Activated naive CD4-positive, alpha-beta T cell treated with anti-CD3 and anti-CD28 coated beads for 36 hours (primary cell): ENCODE measurements at places on chromosomes 7 and 10. TPM values are rescaled to one million over a fixed set of nuclear protein-coding genes. Genes with fewer than 3 reads are reported as not detected.

RBM20 gene
- total RNA-seq: 0.50 TPM

IFIT5 gene
- 7.2 TPM for total RNA-seq

ADD3 gene
- 85.2 TPM for total RNA-seq

TMEM140 gene
- 8.1 TPM for total RNA-seq

HOXA13 gene
- total RNA-seq: not detected

FGFBP3 gene
- total RNA-seq: 1.2 TPM

ZNF727 gene
- total RNA-seq: 0.52 TPM

ITPRID1 gene
- total RNA-seq: not detected

BMPER gene
- not detected for total RNA-seq

DNA sequence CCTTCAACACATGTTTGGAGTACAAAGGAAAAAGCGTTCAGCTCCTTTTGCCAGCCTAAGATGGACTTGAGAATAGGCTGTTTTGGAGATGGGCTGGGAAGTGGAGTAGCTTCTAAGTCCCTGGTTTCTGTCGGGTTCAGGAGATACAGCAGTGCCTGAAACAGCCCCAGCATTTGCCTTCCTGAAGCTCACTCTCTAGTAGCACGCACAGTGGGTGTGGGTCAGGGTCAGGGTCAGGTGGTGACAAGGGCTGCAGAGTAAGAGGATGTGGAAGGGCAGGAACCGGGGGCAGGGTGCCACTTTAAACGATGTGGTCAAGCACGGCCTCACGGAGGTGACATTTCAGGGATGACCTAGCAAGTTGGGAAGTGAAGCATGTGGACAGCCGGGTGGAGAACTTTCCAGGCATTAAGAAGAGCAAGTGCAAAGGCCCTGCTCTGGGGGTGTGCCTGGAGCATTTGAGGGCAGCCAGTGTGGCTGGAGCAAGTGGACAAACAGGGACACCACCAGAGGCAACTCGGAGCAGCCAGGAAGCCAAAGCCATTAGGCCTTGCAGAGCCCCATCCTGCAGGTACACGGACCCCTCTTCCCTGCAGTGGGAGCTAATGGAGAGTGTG lies 382.2 kb upstream of the ZMIZ1 start:
- H3K4me1 ChIP-seq: no peaks in the 10 kb centered on the region
- H3K27me3 ChIP-seq: no peaks in the 10 kb centered on the region
- DNase-seq: no peak
- H3K36me3 ChIP-seq: no peaks in the 10 kb centered on the region
- no peak overlapping the region for H3K27ac ChIP-seq
- H3K4me3 ChIP-seq: no peak overlapping the region

DNA sequence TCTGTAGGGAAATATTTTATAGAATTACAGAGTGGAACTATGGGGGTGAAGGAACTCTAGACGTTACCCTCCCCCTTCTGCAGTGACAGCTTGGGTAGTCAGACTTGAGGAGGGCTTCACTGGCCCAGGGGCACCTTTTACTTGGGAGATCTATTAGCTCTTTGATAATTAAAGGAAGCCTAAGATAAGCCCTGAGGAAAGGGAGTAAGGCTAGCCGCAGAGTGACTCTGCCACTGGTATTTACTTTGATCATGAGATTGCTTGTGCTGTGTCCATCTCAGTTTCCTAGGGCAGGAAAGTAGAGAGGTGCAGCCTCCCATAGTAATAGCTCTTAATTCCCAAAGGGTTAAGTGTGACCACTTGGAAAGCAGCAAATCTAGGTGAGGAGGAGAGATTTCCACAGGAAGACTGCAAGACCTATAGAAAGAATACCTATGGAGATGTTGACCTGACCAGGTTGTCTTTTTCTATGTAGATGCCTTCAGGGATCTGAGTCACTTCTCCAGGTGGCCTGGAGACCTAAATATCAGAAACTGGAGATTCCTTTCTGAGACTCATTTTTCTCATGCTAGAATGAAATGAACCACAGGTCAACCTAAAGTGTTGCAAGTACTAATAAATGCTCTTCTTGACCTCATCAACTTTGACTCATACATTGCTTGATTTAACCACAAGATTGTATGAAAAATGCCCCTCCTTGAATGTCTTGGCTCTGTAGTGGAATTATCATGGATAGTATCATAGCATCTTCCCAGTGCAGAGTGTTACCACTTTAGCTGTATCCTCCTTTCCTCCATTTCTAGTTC lies 447.3 kb upstream of the GHITM start:
- DNase-seq: no peak
- H3K27me3 ChIP-seq: no peaks in the 10 kb centered on the region
- no peaks in the 10 kb centered on the region for H3K4me1 ChIP-seq
- no peak overlapping the region for H3K4me3 ChIP-seq
- no peaks in the 10 kb centered on the region for H3K36me3 ChIP-seq

DNA sequence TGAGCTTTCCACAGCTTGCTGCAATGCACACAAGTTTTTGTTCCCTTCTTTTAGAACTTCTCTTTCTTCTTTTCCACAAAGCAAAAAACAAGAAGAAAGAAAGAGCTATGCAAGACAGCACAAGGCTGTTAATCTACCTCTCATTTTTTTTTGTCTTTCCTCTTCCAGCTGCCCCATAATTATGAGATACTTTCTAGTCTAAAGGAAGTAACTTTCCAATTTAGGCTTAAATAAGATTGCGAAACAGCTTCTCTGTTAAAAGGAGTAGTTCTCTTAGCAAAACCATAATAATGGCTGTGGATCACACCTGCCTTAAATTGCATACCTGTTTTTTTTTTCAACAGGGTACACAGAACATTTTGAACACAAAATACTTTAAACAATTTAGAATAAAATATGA lies 56.0 kb downstream of the NDUFB2 start:
- H3K36me3 ChIP-seq: peaks cover 2% of the 10 kb centered on the region
- DNase-seq: no peak
- H3K27me3 ChIP-seq: no peaks in the 10 kb centered on the region
- H3K4me1 ChIP-seq: no peaks in the 10 kb centered on the region

GRCh38 chr7:47285860-47286491 lies 295.9 kb downstream of the TNS3 start:
- no peak overlapping the region for H3K4me3 ChIP-seq
- DNase-seq: no peak
- H3K4me1 ChIP-seq: peaks cover 3% of the 10 kb centered on the region
- H3K36me3 ChIP-seq: no peaks in the 10 kb centered on the region

DNA sequence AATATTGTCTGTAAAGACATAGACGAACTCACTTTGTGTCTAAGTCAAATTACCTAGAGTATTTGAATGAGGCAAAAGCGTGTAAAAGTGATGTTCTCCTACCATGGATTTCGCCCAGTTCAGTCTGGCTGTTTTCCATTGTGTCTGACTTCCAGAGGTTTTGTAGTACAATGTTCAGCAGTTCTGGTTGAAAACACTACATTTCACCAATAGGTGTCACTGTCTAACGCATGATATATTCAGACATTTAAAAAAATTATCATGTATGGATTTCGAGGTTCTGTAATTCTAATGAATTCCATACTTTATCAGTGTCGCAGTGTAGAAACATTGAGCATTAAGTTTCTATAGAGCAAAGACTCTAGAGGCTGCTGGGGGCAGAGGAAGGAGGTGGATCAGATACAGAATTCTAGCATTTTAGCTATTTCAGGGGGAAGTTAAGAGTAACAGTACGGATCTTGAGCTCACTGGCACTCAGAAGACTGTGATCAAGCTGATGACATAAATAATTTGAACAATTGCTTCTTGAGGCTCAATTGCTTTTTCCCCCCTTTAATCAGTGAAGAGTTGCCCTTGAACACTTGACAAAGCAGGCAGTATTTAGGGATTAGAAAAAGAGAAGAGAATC lies 196.9 kb upstream of the RHOBTB1 start:
- no peak overlapping the region for H3K4me3 ChIP-seq
- H3K36me3 ChIP-seq: no peaks in the 10 kb centered on the region
- no peaks in the 10 kb centered on the region for H3K4me1 ChIP-seq
- DNase-seq: no peak

GRCh38 chr7:97075928-97076327 lies 41.6 kb upstream of the SDHAF3 start:
- no peaks in the 10 kb centered on the region for H3K36me3 ChIP-seq
- H3K27ac ChIP-seq: no peak overlapping the region

DNA sequence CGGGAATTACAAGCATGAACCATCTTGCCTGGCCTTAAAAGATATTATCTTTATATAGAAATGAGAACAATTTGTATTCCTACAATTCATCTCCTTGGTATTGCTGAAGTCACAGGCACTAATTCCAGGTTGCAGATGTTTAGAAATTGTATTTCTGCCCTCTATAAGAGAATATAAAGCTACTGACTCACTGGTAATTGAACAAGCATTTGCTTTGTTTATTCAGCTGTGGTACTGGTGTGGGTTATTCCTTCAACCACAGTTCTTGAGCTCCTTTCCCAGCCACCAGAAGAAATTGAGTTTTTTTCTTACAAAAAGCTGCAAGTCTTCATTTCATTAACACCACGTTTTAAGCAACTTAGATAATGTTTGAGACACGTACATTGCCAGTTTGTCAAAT lies 29.0 kb upstream of the MPP7 start:
- H3K4me1 ChIP-seq: peaks cover 70% of the 10 kb centered on the region
- H3K27ac ChIP-seq: peak overlapping the region; percentile 79
- H3K27me3 ChIP-seq: no peaks in the 10 kb centered on the region
- peak overlapping the region; percentile 18 for H3K4me3 ChIP-seq
- no peak for DNase-seq
- H3K36me3 ChIP-seq: no peaks in the 10 kb centered on the region

GRCh38 chr7:149423449-149424110 lies 37.3 kb downstream of the ZNF777 start:
- peak overlapping the region; percentile 34 for H3K4me3 ChIP-seq
- no peak for DNase-seq
- H3K4me1 ChIP-seq: peaks cover 7% of the 10 kb centered on the region
- H3K27ac ChIP-seq: no peak overlapping the region
- peaks cover 2% of the 10 kb centered on the region for H3K27me3 ChIP-seq
- H3K36me3 ChIP-seq: no peaks in the 10 kb centered on the region

DNA sequence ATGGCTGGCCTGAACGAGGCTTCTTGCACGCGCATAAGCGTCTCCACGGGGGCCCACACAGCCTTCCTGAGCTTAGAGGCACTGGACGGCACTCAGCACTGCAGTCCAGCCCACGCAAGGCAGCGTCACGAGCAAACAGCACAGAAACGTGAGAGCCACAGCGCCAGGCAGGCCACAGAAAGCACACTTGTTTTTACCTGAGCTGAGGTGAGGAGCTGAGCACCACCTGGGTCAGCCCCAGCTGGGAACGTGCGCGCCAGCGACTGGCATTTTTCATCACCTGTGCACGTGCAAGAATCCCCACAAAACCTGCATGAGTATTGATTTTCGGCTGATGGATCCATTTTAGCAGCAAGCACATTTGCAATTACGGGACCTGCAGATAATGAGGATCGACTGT lies 26.7 kb downstream of the IQCE start:
- H3K4me1 ChIP-seq: no peaks in the 10 kb centered on the region
- H3K27me3 ChIP-seq: no peaks in the 10 kb centered on the region
- H3K4me3 ChIP-seq: no peak overlapping the region
- peaks cover 6% of the 10 kb centered on the region for H3K36me3 ChIP-seq
- H3K27ac ChIP-seq: no peak overlapping the region

GRCh38 chr7:95951997-95952795 lies 179.8 kb downstream of the DYNC1I1 start:
- DNase-seq: no peak
- H3K4me1 ChIP-seq: no peaks in the 10 kb centered on the region
- no peak overlapping the region for H3K4me3 ChIP-seq
- H3K36me3 ChIP-seq: no peaks in the 10 kb centered on the region
- no peak overlapping the region for H3K27ac ChIP-seq

DNA sequence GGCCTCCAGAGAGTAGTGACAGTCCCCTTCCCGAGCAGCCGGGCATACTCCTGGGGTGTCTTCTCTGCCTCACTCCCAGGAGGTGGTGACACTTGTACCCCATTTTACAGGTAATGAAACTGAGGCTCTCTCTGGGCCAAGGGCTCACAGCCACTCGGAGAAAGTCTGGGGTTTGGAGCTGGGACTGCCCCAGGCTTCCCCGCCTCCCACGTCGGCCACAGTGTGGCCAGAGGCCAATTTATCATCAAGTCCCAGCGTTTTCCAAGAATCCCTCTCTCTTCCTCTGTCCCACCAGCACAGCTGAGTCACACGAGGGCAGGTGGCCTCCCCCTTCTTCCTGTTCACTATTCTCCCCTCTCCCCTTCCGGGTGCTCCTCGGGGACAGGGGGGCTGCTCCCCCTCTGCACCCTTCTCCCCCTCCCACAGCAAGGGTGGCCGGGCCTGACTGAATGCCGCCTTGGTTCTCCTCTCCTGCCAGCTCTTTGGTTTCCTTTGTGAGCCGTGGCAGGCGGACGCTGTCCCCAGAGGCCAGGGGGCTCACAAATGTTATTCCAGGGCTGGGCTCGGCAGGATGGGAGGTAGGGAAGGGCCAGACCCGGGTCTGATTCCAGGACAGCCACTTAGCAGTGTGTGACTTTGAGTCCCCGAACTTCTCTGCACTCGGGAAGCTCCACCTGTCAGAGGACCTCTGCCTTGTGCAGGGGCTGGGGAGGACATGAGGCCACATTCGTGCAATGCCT lies 17.7 kb downstream of the CLIP2 start:
- H3K27ac ChIP-seq: no peak overlapping the region
- H3K4me3 ChIP-seq: no peak overlapping the region
- DNase-seq: peak; percentile 10
- H3K36me3 ChIP-seq: no peaks in the 10 kb centered on the region
- peaks cover 13% of the 10 kb centered on the region for H3K27me3 ChIP-seq

- H3K36me3 ChIP-seq: no peaks in the 10 kb centered on the region
- DNase-seq: no peak
- no peaks in the 10 kb centered on the region for H3K27me3 ChIP-seq
- H3K4me3 ChIP-seq: no peak overlapping the region
Measured at GRCh38 chr7:104855861-104856260, 158.1 kb upstream of the KMT2E start.

DNA sequence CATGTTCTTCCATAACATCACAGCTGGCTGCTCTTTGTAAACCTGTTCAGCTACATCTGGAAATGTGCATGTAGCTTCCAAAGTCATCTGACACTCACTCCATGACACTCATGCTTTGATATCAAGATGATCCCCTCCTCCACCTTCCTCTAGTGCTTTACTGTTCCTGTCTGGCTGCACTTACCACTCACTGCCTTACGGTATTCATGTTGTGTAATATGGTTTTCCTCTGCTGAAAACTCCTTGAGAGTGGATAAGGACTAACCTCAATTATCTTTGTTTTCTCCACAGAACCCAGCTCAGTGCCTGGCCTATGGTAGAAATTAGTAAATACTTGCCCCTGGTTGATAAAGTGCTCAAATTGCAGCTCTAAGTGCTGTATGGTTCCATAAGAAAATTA lies 483.9 kb downstream of the HTR7 start:
- H3K4me1 ChIP-seq: no peaks in the 10 kb centered on the region
- H3K4me3 ChIP-seq: no peak overlapping the region
- DNase-seq: no peak
- H3K36me3 ChIP-seq: no peaks in the 10 kb centered on the region
- no peaks in the 10 kb centered on the region for H3K27me3 ChIP-seq
- H3K27ac ChIP-seq: no peak overlapping the region

GRCh38 chr7:46747869-46748576 lies 827.0 kb upstream of the IGFBP3 start:
- no peak overlapping the region for H3K4me3 ChIP-seq
- no peak overlapping the region for H3K27ac ChIP-seq
- H3K27me3 ChIP-seq: no peaks in the 10 kb centered on the region
- H3K36me3 ChIP-seq: no peaks in the 10 kb centered on the region

GRCh38 chr10:109959259-109960145 lies 36.2 kb upstream of the XPNPEP1 start:
- H3K36me3 ChIP-seq: no peaks in the 10 kb centered on the region
- H3K4me1 ChIP-seq: peaks cover 2% of the 10 kb centered on the region
- no peak for DNase-seq
- H3K27me3 ChIP-seq: no peaks in the 10 kb centered on the region
